NCI-H524 treated with DMSO at 0.1 percent for 48 hours (cell line): ENCODE measurements at places on chromosomes 5 and 9.

GRCh38 chr5:126920291-126920690, 110.1 kb downstream of the MARCHF3 start:
- DNase-seq, result no peak

DNA sequence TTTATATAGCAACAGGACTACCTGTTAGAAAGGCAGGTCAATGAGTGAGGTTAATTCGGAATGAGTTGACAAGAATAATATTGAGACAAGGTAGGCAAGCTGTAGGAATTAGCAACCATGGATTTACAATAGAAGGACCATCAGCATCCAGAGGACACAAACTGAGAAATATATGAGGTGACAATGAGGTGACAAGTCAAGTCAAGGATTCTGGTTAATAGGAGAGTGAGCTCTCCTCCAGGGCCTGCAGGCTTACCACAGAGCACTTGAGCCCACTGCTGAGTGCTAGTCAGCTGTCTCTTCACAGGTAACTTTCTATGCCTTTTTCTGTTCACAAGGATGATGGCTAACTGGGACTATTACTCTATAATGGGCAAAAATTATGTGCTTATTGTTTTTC, 227.2 kb downstream of the MRPS30 start:
- no peak for DNase-seq

DNA sequence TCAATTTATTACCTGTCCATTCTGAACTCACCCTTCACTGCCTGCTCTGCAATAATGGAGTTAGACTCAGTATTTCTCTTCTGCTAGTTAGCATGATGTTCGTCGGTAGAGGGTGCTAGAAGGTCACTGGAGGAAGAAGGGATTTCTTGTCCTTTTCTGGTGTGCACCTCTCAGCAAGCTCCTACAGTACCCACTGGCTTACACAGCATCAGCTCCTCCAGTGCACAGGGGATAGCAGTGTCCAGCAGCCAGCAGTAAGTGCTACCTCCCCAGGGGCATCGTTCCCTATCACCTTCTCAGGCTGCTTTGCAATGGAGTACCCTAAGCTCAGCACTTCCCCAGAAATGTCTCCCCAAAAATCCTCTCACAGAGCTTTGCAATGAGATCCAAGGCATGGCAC, 45.9 kb upstream of the APC start:
- no peak for DNase-seq

DNA sequence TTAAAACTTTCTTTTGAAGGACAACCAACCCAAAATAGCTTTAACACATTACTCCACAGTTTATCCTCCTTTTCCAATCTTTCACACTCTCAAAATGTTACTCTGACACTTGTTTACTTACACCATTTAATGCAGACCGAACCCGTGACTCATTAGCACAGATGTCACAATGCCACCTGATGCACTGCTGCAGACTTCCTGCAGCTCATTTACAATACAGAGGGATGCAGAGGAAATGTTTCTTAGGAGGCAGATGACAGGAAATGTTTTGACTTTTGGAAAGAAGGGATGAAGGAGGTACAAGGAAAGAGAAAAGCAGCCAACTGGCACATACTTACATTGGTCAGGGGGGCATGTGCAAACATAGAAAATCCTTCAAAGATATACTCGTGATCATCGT, 39.0 kb downstream of the DROSHA start:
- DNase-seq, result no peak

- no peak for DNase-seq
Measured at GRCh38 chr5:66796305-66797292, 200.4 kb downstream of the MAST4 start.

DNA sequence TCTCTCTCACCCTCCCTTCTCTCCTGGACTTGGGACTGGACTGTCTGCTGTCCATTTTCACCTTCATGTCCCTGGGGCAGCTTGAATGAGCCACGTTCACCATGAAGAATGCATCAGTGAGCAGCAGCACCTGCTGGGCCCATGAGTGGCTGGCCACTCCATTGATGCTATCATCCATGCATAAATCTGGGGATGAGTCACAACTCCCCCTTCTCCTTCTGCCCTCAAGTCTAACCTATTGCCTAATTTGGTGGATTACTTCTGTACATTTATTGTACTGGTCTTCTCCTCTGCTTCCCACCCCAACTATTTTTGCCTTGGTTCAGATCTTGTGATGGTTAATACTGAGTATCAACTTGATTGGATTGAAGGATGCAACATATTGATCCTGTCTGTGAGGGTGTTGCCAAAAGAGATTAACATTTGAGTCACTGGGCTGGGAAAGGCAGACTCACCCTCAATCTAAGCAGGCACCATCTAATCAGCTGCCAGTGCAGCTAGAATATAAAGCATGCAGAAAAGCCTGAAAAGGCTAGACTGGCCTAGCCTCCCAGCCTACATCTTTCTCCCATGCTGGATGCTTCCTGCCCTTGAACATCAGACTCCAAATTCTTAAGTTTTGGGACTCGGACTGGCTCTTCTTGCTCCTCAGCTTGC, 46.7 kb downstream of the GDNF start:
- DNase-seq, result no peak

GRCh38 chr5:669111-669841, 23.9 kb downstream of the TPPP start:
- no peak for DNase-seq

- DNase-seq, result no peak
Measured at GRCh38 chr9:118612201-118612600, 757.0 kb downstream of the BRINP1 start.

GRCh38 chr5:136626531-136626930, 261.2 kb upstream of the TRPC7 start:
- DNase-seq, result no peak

DNA sequence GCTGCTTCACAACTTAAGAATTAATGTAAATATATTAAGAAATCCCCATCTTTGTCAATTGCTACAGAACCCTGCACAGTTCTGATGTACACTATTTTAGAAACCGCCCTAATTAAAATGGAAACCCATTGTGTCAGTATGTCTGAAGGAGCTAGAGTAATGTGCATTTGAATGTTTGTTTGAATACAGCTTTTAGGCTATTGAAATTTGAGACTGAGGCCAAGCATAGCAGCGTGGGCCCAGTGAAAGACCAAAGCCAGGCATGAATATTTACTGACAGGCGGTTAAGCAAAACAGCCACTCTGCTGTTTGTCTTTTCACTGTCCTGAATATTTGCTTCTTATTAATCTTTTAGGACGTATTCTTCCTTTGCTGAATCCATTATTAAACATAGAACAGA, 252.3 kb downstream of the IZUMO3 start:
- no peak for DNase-seq

- DNase-seq, result no peak
Measured at GRCh38 chr9:88072831-88073375, 65.4 kb downstream of the SPATA31C2 start.

GRCh38 chr5:75960129-75960528, 123.1 kb upstream of the SV2C start:
- no peak for DNase-seq

DNA sequence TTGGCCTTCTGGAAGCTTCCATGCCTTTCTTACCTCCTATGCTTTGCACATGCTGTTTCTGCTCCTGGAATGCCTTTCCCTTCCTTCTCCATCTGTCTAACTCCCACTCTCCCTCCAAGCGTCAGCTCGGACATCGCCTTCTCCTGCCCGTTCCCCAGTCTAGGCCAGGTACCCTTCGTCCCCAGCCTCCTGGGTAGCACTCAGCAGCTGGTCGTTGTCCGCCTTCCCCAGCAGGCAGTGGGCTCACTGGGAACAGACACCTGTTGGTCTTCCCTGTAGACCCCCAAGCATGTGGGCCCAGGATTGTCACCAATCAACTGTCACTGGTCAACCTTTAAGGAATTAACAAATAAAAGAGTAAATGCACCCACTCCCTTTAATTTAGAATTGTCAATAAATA, 202.2 kb downstream of the RGS3 start:
- DNase-seq, result no peak

- no peak for DNase-seq
Measured at GRCh38 chr5:171874234-171874633, 88.6 kb downstream of the SMIM23 start.

GRCh38 chr5:151048526-151048925, 28.1 kb downstream of the GPX3 start:
- DNase-seq, result no peak

- DNase-seq, result no peak
Measured at GRCh38 chr5:2369178-2369577, 382.3 kb downstream of the IRX2 start.

GRCh38 chr5:154366353-154366752, 79.4 kb upstream of the SAP30L start:
- no peak for DNase-seq

DNA sequence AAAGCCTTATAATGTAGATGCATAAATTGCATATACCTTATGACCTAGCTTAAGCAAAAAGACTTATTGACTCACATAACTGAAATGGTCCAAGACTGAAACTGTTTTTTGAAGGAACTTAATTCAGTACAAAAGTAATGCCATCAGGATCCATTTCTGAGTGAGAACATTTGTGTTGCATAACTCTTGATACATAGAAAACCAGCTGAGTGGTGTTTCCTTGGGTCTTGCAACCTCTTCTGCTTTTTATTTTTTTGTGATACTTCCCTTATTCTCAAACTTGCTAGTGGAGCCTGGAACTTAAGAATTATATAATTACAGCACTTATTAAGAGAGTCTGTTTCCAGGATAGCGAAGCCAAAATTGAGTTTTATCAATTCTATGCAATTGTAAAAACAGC, 272.0 kb downstream of the MAN2A1 start:
- DNase-seq, result no peak

DNA sequence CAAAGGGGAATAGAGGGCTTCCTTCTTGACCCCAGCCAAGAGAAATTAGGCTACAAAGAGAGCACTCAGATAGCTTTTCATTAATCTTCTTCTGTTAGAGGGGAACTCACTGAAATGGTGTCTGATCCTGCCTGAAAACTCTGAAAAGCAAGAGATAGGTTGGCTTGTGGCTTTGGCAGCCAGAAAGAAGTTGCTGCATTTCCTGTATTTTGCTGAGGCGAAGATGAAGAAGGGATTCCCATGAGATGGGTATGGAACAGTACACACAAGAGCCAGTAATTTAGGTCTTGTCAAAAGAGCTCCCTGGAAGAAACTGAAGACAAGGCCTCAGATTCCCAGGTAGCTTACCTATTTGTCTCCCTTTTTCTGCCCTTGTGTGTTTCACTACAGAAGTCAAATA, 120.9 kb upstream of the TARS1 start:
- no peak for DNase-seq

DNA sequence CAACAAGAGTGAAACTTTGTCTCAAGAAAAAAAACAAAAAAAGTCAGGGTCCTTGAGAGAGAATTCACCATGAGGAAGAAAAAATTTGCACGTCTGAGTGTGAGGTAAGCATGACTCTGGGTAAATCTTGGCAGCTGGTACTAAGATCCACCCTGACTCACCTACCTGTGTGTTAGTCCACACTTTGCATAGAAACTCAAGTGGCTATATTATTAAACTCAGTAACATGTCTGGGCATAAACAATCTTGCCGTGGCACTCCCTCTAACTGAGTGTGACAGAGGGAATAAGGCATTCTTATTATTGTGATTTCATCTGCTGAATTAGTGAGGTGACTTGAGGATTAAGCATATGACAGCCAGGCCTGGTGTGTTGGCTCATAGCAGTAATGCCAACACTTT, 259.4 kb upstream of the VLDLR start:
- no peak for DNase-seq

GRCh38 chr5:132759114-132760048, 12.2 kb downstream of the CCNI2 start:
- no peak for DNase-seq

GRCh38 chr9:133942206-133942975, 49.7 kb downstream of the VAV2 start:
- DNase-seq, result no peak

DNA sequence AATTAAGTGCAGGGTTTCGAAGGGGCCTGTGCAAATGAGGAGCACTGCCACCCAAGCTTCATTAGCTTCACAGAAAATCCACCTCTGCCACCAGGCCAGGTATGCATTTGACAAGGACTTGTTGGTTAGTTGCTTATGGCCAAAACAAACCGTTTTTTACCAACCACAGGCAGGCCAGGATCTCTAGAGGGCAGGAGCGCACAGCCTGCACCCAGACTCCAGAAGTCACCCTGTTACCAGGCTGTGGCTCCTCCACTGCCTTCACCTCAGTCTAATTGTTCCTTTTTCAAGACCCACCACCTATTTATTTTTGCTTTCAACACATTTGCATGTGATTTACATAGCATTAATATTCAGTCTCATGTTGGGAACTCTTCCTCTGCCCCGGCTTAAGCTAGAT, 78.3 kb upstream of the HSPA9 start:
- DNase-seq, result no peak

- no peak for DNase-seq
Measured at GRCh38 chr9:34573599-34574325, 15.8 kb downstream of the CNTFR start.

DNA sequence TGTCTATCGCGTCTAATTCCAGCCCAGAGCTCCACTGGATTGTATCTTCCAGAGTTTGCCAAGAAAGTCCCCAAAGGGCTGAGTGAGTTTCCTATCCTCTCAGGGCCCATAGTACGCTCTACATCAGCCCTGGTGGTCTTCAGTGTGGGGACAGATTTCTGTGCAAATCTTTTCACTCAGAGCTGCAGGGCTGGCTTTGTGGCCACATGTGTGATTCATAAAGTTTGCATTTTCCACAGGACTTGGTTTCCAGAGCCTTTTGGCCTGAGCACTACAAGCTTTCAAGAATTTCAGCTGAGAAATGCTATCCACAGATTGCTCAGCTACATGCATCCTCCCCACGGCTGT, 76.7 kb upstream of the CXCL14 start:
- no peak for DNase-seq

- DNase-seq, result no peak
Measured at GRCh38 chr5:150446088-150446487, 3.5 kb downstream of the RPS14 start.

GRCh38 chr5:180810959-180811622, 8.5 kb upstream of the MGAT1 start:
- no peak for DNase-seq

GRCh38 chr5:57370376-57370775, 112.2 kb downstream of the ACTBL2 start:
- no peak for DNase-seq

DNA sequence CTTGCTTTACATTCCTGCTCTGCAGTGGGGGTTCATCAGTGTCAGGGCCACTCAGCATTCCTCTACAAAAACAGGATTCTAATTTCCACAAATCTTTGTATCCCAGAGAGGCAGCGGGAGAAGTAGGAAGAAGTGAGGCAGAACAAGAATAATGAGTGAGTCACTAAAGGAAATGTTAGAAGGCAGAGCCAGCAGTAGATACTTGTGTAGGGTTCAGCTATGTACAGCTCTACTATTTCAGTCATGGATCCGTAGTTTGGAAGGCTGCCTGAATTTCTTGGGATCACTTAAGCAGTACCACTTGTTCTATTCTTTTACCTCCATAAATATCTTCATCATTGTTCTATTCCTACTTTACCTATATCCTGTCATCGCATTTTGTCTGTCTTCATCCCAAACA, 246.3 kb upstream of the TLE4 start:
- no peak for DNase-seq
